ENCODE measurements at places on chromosomes 2 and 18. TPM values are rescaled to one million over a fixed set of nuclear protein-coding genes. Genes with fewer than 3 reads are reported as not detected.
A peak's percentile ranks its signal among the peaks of the same experiment; 100 is the strongest.

GRCh38 chr2:171957061-171957460 is 34.8 kb downstream of the HAT1 start:
- no peak for DNase-seq

DNA sequence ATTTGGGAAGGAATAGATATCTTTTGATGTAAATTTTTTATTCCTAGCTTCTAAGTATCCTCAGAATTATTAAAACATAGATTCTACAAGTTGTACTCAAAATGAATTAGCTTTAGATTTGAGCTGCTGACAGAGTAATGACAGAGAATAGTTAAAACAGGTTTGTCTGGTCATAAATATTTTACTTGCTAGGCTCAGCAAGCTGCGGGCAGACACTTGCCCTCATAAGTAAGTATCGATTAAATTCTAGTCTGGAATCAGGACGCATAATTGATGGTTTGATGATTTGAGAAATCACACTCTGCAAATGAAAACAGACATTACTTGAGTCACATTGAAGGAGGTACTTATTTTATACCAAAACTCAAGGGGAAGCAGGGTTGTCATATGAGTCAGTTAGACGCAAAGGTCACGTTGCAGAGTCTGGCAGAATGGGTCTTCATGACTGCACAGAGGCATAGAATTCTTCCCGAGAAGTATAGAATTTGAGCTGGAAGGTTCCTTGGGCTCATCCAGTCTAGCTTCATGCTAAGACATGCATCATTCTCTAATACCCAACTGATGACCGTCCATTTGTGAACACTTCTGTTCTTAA is 27.5 kb downstream of the ARL4C start:
- no peak for DNase-seq

- no peak for DNase-seq
Observed at GRCh38 chr2:217120429-217120828, 260.6 kb upstream of the TNP1 start.

NCKAP5 gene
- polyA plus RNA-seq, result 3.0 TPM

GPR45 gene
- polyA plus RNA-seq, result 0.74 TPM

IL1RN gene
- 18.4 TPM for polyA plus RNA-seq

DNA sequence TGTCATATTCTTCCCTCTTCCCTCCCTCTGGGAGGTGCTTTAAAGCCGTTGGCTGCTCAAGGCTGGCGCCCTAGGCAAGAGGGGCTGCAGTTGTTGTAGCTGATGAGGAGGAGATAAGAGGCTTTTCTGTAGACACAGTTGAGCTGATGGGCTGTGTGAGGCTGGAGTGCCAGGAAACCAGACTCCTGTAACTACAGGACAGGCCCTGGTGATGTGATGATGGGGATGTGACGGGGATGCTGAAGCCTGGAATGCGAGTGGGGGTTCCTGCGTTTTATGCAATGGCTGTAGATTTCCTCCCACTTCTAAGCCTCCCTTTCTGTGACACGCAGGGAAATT is 5.7 kb upstream of the EFR3B start:
- DNase-seq, result no peak

- peak; percentile 71 for DNase-seq
Observed at GRCh38 chr2:3535794-3536681, 16.7 kb upstream of the ADI1 start.

GRCh38 chr18:70462078-70462439 is 173.2 kb downstream of the SOCS6 start:
- DNase-seq, result no peak

- peak; percentile 95 for DNase-seq
Observed at GRCh38 chr18:55405893-55406406, 182.0 kb downstream of the TCF4 start.

- DNase-seq, result no peak
Observed at GRCh38 chr2:128623776-128624761, 305.4 kb upstream of the HS6ST1 start.

DNA sequence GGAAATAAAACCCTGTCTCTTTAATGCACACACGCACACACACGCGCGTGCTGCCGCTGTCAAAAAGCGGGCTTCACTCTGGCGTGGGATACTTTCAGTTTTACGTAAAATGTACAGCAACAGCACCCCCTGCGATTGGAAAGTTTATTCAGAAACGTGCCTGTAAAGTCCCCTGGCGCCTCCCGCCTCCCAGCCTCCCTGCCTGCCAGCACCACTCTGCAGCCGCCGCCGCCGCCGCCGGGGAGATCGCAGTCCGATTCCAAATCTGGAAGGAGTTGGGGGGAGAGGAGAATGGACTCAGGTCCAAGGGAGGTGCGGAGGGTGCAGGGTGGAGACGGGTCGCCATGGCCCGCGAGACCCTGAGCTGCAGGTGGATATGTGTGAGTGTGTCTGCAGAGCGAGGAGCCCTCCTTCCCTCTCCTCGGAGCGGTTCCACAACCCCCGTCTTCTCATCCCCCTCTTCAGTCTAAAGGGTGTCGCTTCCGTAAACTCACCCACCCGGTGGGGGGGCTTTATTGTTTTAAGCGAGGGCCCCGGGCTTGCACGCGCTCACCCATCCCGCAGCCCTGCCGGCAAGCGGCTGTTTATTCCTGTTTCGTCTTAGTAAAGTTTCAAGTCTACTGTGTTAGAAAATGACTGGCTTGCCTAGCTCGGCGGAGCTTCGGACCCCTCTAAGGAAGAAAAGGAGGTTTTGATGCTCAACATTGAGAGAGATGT is 1.8 kb upstream of the BCL11A start:
- peak; percentile 54 for DNase-seq

GRCh38 chr2:215379039-215379438 is 56.8 kb downstream of the FN1 start:
- no peak for DNase-seq

GRCh38 chr2:179965291-179966258 is 41.5 kb downstream of the CWC22 start:
- no peak for DNase-seq

- DNase-seq, result no peak
Observed at GRCh38 chr18:70301667-70302066, 12.8 kb downstream of the SOCS6 start.

GRCh38 chr18:80067897-80068296 is 33.7 kb downstream of the RBFA start:
- DNase-seq, result no peak

DNA sequence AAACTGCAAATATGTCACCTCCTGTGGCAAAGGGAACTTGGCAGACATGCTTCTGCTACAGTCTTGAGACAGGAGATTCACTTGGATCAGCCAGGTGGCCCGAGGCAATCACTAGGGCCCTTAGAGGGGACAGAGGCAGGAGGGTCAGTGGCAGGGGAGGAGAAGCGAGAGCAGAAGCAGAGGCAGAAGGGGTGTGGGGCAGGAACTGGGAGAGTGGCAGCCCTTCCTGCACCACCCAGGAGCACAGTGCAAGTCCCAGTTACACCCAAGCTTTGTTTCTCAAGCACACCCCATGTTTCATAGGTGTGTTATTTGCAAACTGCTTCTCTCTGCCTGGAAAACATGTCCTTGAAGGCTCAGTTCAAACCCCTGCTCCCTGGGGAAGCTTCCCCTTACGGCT is 309.7 kb upstream of the MYT1L start:
- DNase-seq, result no peak

GRCh38 chr18:57426187-57426586 is 9.0 kb upstream of the ONECUT2 start:
- no peak for DNase-seq

TUBB8B gene
- polyA plus RNA-seq, result 5.7 TPM

- no peak for DNase-seq
Observed at GRCh38 chr2:132740081-132740720, 70.2 kb upstream of the LYPD1 start.

EPC2 gene
- polyA plus RNA-seq, result 22.5 TPM

GYPC gene
- 40.2 TPM for polyA plus RNA-seq

KCNK3 gene
- polyA plus RNA-seq, result 1.5 TPM

NAT8 gene
- polyA plus RNA-seq, result 6.0 TPM

DNA sequence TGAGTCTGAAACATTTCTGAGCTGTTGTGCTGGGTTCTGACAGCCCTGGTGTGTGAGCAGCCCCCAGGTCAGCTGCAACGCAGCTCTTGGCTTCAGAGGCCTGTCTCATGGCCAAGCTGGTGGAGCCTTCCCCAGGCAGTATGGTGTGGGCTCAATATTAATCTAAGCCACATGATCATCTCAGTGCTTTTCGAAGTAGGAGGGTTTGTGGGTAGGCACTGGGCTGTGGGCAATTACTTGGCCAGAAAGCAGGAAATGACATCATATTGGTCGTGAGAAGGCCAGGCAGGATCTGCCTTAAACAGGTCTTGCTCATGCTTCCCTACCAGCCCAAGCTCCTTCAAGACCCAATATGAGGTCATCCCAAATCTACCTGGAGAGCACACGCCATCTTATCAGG is 26.9 kb downstream of the LOXHD1 start:
- no peak for DNase-seq

- no peak for DNase-seq
Observed at GRCh38 chr18:55338978-55339650, 248.9 kb downstream of the TCF4 start.

DNA sequence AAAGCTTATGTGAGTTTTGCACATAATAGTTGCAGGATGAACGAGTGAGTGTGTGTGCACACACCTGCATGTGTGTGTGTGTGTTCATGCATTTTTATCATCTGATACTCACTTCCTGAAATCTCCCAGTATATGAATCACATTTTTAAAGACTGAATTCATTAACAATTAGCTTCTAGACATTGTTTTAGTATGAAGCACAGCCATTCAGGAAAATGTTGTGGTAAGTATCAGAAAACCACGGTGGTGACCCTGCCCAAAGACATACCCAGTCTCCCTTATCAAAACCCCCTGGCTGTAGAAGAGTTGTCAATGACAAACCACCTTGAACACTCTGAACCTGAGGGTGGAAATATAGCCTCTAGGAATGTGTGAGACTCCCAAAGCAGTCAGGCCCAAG is 220.8 kb downstream of the ALK start:
- DNase-seq, result no peak

GRCh38 chr2:204072443-204073324 is 136.1 kb downstream of the ICOS start:
- DNase-seq, result peak; percentile 50

DNA sequence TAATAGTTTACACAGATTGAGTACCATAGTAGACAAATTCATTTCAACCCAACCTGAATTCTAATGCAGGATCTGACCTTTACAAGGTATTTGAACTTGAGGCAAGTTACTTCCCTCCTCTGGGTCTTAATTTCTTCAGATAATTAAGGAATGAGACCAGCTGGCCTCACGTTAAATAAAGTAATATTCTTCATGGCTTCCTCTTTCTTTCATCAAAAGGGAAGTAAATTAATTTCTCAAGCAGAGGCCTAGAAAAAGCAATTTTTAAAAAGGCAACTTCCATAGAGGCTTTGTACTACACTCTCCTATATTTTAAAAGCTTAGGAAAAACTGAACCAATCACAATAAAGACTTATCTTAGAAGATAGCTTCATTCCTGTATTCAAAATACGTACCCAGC is 109.2 kb downstream of the EXOC6B start:
- DNase-seq, result no peak

TRABD2A gene
- 82.5 TPM for polyA plus RNA-seq

FER1L5 gene
- polyA plus RNA-seq, result 15.0 TPM

REG1B gene
- not detected for polyA plus RNA-seq

DNA sequence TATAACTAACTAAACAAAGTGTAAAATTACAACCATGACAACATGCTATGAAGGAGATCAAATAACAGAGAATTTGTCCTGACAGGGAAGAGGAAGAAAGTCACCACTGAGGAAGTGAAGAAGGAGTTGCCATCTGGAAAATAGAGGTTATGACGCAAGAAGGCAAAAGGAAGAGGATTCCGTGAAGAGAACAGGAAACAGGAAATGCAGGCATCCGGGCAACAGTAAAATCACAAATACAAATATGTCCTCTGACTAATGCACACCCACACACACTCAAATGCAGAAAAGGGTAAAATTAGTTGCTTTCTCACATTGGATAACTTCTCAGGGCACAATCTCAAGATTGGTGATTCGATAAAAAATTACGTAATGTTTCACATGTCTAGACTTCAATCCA is 278.4 kb downstream of the TMX3 start:
- DNase-seq, result no peak

DNA sequence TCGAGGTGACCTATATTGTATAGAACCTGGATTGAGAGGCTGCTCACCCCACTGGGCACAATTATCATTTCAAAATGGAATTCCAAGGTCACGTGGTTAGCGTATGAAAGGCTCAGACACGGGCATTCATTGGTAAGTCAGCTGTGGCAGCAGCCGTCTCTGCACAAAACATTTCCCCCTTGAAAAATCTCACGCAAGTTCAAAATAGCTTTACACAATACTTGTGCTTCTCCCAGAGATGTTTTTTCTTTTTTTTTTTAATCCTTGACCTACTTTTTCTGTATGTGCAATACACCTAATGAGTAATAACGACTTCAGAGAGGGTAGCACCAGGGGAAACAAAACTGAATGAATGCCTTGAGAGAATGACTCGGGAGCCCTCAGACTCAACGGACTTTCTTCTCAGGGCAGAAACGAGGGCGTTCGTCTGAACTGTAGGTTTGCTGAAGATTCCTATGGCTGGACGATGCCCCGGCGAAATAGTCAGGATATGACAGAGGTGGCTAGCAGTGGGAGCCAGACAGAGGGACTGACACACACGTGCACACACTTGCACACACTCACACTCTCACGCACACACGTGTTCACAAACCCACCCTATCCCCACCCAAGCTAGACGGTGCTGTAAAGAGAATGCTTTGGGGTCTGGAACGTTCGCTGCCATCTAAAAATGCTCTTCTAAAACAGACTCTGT is 77.8 kb downstream of the PDCL3 start:
- DNase-seq, result no peak

DNA sequence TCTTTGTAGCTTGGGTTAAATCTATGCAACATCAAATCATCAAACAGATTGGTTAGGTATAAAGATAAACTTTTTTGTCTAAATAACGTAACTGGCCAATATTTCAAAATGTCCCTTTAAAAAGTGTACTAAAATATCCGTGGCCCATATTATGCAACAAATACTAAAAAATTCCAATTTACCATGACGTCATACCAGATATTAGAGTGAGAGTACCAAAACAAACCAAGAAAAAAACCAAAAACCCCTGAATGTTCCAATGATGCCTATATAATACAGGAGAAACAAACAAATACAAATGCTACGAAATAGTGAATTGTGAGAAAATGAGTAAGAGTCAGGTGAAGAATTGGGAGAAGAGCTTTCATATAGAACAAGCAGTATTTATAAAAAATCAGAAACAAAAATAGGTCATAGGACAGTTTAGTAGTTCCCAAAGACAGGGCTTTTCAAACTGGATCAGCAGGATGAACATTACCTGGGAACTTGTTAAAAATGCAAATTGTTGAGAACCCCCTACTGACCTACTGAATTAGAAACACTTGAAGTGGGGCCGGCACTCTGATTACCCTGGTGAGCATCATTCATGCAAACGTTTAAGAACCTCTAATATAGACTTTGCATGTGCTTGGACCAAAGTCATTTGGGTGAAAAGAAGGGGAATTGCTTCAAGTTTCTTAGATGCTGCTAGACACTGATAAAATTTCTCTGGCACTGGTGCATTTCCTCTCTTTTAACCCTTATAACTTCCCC is 753.7 kb downstream of the DSC3 start:
- no peak for DNase-seq

BMP10 gene
- polyA plus RNA-seq, result 0.26 TPM

Data from testis (tissue), 5 donors.